ENCODE measurements at places on chromosomes 1 and 21.
A peak's percentile ranks its signal among the peaks of the same experiment; 100 is the strongest.

DNA sequence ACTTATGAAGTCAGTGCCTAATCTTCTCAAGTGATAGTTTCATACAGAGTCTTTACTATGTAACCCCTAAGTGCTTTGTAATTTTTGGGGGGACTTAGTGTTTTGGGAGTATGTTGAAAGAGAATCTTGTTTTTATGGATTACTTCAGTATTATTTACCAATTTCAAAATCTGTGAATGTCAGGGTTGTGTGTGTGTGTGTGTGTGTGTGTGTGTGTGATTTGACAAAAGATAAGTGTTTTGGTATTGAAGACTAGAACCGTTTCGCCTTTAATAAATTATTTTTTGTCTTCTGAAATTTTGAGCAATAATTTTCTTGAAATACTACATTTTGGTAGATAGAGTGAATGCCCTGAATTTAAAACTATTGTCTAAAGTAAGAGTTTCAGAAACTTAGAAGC lies 5.8 kb downstream of the MAGI3 start:
- no peak for DNase-seq

DNA sequence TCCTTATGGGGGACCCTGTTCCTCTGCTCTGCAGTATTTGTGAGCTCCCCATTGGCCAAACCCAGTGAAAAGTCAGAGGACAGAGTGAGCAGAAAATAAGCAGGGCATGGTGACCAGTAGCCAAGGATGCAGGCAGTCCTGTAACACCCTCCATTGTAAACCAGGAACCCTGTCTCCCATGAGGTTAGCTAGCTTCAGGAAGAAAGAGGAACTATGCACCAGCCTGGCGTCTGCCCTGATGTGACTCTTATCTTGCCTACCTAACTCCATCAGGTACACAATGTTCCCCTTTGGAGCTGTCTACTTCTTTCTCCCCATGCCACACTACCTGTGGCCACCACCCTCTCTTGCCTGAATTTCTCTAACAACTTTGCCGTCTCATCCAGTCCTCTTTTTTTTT lies 119.2 kb downstream of the LRIG2 start:
- DNase-seq, result no peak

- DNase-seq, result no peak
Observed at GRCh38 chr1:109790329-109790728, 26.6 kb upstream of the EPS8L3 start.

- no peak for DNase-seq
Observed at GRCh38 chr1:183303901-183304300, 114.3 kb downstream of the NMNAT2 start.

DNA sequence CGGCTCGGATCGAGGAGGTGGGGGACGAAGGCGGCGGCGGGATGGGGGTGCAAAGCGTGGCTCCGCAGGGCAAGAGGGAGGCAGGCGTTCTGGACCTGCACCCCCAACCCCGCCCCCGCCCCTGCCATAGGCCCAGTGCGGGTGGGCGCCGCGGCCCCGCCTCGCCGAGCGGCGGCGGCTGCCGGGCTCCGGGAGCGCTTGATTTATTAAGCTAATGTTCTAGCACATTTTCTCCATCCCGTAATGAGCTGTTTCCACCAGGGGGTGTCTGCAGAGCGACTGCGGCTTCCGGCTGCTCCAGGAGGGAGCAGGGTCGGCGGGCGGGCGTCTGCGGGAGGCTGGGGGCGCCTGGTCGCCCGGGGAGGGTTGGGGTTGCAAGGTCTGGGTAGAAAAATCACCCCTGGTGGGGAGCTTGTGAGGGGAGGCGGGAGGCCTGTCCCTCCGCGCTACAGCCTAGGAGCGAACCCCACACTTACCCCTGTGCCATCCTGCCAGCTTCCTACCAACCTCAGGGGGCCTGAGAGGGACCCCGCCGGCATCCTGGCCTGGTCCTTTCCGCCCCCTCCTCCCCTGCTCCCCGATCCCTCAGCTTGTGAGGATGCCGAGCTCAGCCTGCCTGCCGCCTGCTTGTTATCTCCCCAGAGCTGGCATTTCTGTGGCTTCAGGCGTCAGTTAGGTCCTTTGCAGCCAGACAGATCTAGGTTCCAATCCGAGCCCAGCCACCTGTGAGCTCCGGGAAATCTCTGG lies 48.5 kb upstream of the ACOT11 start:
- no peak for DNase-seq

DNA sequence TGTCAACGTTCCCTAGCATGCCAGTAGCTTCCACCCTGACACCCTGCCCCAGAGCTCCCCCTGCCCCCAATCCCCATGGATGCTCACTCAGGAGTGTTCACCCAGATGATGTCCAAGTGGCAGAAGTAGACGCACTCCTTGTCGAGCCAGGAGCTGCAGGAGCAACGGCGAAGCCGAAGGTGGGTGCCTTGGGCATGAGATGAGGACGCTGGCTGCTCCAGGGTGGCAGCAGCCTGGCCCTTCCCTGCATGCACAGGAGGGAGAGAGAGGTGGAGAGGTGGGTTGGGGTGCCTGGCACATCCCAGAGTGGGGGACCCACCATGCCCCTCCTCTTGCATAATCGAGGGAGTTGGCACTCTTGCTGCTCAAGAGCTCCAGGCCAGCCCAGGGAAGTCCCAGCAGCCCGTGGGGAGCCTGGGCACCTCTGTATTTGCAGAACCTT lies 502 bp downstream of the EDN2 start:
- no peak for DNase-seq

DNA sequence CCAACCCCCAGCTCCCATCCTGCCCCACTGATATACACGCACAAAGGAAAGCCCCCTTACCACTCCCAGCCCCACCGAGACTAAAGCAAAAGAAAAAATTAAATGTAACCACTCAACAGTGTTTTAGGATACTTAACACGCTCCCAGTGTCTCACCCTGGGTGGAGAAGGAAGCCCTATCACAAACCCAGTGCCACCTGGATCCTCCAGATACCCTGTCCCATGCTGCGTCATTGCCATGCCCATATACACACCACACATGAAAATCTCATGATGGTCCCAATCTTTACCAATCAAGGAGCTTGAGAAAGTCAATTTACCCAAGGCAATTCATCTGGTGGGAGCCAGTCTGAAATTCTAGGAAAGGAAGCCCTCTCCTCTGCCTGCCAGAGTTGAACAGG lies 11.2 kb downstream of the KIAA1614 start:
- DNase-seq, result no peak

- DNase-seq, result no peak
Observed at GRCh38 chr1:32798679-32799416, 18.3 kb downstream of the YARS1 start.

DNA sequence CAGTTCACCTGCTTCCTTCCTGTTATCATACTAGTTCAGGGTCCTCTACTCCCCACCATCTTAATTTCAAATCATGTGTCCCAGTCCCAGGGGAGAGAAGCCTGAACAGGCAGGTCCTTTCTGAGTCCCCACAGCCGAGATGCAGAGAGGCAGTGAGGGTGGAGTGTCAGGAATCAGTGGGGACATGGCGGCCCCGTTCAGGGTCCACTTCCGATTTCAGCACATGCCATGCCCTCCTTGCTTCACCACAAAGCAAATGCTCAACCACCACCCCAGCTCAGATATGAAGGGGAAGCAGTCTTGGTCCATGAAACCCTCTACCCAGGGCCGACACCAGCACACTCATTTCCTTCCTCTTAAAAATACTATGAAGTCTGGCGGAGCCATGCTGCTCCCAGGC lies 5.2 kb upstream of the SEMA4A start:
- no peak for DNase-seq

- no peak for DNase-seq
Observed at GRCh38 chr1:100449477-100449876, 88.5 kb upstream of the GPR88 start.

DNA sequence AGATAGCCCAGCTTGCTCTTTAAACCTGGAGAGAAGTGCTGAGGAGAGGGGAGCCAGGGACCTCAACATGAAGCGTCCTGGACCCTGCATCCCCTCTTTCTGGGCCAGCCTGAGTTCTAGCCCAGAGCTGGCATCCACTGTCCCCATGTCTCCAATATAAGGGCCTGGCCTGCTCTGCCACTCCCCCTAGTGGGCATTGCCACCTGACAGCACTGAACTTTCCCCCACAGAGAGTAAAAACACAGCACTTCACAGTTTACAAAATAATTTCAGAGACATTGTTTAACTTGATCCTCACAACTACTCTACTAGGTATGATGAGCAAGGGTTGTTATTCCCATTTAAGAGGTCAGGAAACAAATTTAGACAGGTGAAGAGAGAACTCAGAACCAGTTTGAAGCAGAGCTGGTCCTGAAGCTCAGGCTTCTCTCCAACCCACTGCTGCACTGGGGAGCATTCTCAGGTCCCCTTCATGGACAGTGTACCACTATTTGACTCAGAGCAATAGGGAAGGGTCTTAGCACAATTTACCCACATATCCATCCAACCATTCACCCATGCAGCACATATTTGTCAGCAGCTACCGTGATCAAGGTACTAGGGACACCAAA lies 151.2 kb downstream of the DMRTA2 start:
- peak; percentile 82 for DNase-seq

DNA sequence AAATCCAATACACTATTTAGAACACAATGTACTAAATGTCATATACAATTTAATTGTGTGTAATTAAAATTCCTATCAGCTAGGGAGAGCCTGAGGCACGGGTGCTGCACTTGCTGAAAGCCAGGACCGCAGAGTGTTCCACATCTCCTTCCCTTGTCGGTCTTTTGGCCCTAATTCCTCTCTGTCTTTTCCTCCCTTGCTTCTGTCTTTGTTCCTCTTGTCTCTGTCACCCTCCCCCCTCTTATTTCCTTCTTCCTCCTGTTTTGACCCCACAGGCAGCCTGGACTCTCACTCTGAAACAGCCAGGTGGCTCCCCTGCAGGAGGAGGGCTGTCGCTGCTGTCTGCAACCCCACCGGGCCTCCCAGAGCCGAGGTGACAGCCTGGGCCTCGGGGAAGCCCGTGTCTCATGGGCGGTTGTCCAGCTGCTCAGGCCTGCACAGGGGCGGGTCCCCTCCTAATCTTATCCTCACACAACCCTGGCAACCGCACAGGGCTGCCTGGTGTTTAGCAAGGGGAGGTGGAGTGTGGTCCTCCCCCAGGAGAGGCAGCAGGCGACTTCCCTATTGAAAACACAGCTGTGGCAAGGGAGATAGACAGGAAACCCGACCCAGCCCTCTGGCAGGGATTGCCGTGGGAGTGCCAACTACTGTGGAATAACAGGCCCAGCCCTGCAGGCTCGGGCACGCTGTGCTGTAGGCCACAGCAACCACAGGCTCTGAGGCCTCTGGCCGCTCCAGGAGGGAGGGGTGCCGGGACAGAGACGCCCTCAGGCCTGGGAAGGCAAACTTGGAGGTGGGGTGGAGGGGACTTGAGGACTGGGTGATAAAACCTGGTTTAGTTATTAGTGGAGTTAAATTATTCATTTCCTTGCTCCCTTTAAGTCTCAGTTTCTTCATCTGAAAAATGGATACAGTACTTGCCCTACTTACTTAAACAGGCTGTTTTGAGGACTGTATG lies 68.8 kb upstream of the WDR26 start:
- peak; percentile 50 for DNase-seq

DNA sequence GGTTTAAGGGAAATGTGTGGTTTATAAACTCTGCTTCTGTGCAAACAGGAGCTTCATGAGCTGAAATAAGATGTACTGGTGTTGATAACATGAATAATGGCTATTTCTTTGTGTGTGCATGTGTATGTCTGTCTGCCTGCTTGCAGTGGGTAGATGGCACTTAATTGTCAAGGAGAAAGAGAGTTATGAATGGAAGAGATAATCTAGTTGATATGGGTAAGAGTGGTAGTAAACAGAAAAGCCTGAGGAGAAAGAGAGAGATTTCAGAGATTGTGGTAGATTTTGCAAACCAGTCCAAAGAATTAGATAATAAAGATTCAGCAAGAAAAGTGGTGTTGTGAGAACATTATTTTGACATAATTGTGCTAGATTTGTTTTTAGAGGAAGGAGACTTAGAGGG lies 7.7 kb downstream of the SUCO start:
- no peak for DNase-seq

Data from spinal cord (tissue), 10 donors.